Stomach (tissue), 19 donors: ENCODE measurements at places on chromosomes 11 and 22. TPM values are rescaled to one million over a fixed set of nuclear protein-coding genes. Genes with fewer than 3 reads are reported as not detected.

TEX54 gene
- total RNA-seq = not detected

DNA sequence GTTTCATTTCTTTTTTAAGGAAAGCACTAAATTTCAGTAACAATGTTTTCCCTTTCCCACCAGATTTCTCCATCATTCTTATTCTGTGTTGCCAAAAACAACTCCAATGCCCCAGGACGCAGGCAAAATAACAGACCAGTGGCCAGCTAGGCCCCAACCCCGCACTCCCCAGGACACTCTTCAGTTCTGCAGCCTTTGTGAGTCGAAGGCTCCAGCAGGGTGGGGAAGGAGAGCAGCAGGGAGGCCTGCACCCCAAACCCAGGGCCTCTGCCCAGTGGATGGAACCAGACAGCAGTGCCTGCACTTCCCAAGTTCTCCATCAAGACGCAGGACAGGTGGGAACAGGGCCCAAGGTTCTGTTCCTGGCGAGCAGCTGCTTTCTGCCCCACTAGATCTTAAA lies 34.4 kb downstream of the PPP2R1B start:
- no peak for DNase-seq

FGF4 gene
- not detected for total RNA-seq

- DNase-seq = peak; percentile 67
Measured at GRCh38 chr11:117218133-117218915, 13.5 kb downstream of the PCSK7 start.

XBP1 gene
- total RNA-seq = 387 TPM

HEPN1 gene
- total RNA-seq = not detected

DNA sequence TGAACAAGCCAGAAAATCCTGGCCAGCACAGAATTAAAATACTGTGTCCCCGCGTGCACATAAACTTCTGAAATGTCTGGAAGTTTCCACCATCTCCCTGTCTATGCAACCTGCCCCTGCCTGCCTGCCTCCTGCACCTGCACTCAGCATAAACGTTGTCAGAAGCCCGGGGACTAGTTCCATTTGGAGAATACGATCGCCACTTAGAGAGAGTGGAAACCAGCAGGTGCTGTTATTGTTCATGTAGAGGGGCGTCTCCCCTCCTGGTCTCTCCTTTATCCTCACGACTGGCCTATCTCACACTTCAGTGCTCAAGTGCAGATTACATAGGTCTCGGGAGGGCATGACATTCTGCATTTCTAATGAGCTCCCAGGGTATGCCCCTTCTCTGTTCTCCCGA lies 35.6 kb downstream of the MPPED1 start:
- DNase-seq = no peak

VPS37C gene
- total RNA-seq = 37.1 TPM

DNA sequence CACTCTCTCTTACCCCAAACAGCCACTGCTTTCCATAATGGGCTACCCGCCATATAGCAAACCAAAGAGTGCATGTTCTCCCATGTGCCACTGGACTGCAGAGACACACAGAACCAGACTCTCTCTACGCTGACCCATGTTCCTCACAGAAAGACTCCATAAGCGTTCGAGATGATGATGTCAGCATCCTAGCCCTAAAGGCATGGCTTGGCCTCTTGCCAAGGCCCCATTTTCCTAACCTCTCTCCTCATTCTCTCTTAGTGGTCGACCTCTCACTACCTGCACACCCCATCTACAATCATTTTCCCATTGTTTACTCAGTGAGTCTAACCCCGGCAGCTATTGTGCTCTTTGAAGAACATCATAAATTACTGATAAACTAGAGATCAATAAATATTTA lies 4.9 kb downstream of the NDUFC2 start:
- DNase-seq = no peak

DNA sequence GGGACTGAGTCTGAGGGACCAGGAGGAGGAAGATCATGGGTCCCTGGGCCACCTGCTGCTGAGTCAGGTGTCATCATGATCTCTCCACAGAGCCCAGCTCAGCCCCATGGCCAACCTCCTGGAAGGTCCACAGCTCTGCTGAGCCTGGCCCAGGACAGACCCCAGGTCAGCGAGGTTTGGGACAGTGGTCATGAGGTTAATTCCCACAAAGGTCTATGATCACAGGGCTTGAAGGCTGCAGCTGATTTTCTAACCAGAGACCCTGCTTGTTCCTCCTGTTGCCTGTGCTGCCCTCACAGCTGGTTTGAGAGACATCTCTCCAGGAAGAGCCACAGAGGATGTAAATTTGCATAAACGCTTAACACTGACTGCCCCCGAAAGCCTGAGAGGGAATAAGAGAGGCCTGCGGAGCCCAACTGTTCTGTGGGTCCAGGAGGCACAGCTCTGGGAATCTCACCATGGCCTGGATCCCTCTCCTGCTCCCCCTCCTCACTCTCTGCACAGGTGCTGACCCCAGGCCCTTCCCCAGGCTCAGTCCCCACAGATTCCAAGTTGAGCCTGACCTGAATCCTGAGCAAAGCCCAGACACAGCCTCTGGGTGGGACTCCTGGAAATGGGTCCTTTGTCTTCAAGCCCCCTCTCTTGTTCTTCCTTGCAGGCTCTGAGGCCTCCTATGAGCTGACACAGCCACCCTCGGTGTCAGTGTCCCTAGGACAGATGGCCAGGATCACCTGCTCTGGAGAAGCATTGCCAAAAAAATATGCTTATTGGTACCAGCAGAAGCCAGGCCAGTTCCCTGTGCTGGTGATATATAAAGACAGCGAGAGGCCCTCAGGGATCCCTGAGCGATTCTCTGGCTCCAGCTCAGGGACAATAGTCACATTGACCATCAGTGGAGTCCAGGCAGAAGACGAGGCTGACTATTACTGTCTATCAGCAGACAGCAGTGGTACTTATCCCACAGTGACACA lies 102.8 kb downstream of the GGTLC2 start:
- no peak for DNase-seq

LSP1 gene
- total RNA-seq = 78.8 TPM

GRCh38 chr11:72103754-72104167 lies 664 bp upstream of the LAMTOR1 start:
- DNase-seq = no peak

DNA sequence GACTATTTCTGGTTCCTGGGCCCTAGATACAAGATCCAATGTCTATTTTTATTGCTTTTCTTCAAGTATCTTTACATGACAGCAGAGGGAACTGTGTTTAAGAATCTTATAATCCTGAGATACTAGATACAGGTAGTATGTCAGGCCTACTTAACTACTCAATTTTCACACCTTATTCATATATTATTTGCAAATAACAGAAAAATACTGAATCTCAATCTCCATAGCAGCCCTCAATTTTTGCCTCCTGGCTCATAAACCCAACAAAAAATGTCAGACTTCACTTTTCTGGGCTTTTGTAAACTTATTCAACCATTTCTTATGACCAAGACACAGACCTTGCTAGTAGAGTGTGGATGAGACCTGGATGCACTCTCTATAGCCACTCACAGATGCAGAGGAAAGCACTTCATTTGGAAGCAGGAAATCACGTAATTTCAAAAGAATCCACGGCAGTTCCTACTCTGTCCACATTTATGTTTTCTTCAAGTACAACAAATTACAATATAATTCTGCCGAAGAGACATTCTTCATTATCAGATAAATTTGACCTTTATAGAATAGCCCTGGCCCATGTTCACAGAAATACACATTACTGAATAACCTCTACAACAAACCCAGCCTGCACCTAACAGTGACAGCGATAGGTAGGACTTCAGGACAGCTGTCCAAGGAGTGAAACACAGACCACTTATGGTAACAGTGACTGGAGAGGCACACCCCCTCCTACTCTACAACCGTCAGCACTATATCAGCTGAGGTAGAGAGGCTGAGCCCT lies 62.0 kb upstream of the YPEL1 start:
- no peak for DNase-seq

DNA sequence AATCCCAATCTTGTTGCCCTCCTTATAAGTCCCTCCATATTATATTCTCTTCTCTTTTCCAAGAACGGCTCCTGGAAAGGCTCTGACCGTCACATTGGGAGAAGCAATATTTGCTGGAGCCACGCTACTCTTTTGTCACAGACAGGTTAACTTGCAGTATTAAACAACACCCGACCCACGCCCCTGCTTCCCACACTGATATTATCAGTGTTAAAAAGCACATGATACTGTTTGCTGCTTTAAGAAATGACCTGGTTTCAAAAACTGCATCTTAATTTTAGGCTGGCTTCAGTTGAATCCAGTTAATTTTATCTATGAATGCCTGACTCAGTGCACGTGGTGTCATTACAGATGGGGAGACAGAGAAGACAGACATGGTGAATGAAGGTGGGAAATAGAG lies 3.1 kb downstream of the FLI1 start:
- DNase-seq = no peak

DNA sequence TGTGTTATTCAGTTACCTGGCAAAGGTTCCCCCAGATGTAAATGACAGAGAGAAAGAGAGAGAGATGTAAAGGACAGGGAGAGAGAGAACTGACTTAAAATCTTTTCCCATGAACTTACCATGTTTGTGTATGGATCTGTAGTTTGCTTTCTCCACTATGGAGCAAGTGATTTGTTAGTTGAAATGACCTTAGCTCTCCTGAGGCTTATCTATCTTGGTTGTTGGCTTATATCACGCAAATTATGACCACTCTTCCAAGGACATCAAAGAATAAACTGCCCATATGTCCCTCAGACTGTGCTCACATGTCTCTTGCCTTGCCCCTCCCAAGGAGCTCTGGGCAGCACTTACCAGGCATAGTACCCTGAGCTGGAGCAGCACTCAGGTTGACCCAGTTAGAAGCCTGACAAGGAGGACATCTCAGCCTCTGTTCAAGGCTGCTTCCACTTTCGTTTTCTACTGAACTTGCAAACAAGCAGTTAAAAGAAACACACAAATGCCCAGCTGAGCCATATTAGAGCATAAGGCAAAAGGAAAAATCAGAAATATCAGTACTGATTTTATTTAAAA lies 95.3 kb upstream of the RCN1 start:
- peak; percentile 42 for DNase-seq

BCO2 gene
- total RNA-seq = 21.8 TPM

- no peak for DNase-seq
Measured at GRCh38 chr11:50098186-50098725, 65.6 kb downstream of the OR4C45 start.
